ENCODE measurements at places on chromosomes 12 and 14.
A peak's percentile ranks its signal among the peaks of the same experiment; 100 is the strongest.

- DNase-seq: peak; percentile 73
Observed at GRCh38 chr12:52156757-52157565, 34.9 kb downstream of the KRT80 start.

DNA sequence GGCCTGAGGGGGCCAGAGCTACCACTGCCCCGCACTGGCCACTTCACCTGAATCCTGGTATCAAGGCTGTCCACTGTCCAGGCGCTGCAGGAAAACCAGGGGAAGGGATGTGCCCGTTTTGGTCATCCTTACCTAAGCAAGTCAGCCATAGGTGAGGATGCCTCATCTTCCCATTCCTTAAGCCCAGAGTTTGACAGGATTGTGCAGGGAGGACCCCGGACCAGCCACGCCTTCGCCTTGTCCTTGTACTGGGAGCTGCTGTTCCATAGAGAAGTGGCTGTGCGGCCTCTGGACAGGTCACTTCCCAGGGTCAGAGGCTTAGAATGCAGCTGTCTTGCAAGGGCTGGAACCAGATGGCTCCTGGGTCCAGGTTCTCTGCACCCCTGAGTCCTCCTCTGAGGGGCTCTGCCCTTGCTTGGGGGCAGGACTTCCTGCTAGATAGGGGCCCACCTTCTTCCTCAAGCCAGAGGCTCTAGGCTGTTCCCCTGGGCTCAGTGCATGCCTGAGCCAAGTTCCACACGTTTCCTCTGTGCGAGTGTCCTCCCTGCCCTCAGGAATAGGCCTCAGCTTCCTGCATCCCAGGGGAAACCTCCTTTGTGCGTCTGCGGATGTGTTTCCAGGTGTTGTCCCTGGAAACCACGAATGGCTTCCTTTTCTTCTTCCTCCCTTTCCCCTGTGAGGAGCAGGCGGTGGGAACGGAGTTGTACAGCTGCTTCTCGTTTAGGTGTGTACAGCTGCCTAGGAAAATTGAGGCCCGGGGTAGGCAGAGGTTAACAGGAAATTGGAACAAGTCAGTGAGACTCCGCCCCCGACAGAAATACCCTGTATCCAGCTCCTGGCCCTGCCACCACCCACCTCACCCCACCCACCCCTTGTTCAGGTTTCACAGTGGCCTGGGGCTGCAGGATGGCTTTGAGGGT lies 54.3 kb upstream of the RIN3 start:
- no peak for DNase-seq

DNA sequence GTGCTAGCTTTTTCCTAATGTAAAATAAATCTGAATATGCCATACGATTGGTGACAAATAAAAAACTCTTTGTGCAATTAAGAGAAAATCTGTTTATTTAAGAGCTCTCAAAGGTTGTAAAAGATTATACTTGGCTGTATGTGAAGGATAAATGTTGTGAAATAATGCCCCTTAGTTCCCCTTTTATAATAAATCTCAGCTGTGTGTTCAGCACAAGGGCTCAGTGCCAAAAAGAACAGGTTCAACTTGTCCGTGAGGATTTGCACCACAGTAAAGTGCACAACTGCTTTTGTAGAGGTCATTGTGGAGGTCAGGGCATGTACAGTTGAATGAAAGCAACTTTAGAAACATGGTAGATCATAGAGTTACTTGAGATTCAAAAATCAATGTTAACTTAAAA lies 118.6 kb downstream of the TRMT5 start:
- DNase-seq: no peak

GRCh38 chr14:23186913-23187654 lies 3.6 kb upstream of the SLC7A8 start:
- DNase-seq: peak; percentile 45

DNA sequence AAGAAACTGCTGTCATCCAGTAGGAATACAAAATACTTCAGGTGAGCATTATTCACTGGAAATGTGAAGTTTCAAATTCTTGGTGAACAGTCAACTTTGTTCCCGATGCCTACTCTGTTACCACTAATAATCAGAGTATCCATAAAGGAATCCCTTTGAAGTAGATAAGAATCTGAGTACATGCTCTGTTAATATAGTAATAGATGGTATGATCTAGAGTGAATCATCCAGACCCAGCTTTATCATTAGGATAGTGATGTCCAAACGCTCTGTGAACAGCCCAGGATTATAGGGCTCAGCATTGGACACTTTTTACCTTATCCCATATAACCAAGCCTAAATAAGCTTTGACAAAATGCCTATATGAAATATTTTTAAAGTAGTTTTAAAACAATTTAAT lies 33.3 kb downstream of the PPP2R3C start:
- no peak for DNase-seq

GRCh38 chr14:106843951-106844483 lies 1317.6 kb downstream of the TMEM121 start:
- no peak for DNase-seq

DNA sequence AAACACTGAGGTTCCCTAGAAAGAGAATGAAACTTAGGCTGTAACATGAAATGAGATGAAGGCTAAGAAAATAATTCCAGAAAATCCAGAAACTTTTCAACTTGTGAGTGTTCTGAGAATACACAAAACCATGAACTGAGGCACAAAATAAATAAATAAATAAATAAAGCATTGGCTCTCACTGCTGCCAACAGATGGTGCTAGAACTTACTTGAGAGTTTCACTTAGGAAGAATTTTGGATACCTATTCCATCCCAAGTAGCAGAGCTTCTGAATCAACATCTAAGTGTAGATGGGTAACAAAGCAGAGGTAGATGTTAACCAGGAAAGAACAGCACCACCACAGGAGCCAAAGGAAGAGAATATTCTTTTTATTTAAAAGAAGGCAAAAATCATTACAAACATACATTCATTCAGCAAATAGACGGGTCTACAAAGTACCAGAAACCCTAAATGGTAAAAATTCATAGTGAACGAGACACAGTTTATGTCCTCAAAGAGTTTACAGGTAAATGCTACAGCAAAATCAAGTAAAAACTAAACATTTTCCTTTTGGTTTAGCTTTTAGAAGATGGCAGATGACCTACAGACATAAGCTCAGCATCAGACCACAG lies 16.7 kb downstream of the EPS8 start:
- DNase-seq: no peak

GRCh38 chr14:58121530-58122186 lies 30.4 kb downstream of the ARMH4 start:
- no peak for DNase-seq

DNA sequence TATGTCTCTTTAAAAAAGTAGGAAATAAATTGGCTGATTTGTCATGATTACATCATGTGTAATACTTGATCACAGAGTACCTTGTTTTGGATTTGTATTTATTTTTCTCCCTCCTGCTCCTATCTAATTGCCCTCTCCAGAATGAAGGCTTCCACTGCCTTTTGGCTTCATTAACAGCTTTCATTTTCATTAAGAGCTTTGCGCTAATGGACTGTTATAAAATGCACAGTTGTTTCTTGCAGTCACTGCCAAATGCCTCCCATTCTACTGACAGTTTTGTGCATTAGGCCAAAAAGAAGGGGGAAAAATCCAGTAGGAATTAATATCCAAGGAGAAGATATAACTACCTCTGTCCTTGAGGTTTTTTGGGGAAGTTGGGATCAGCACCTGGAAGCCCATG lies 159.2 kb downstream of the NRXN3 start:
- no peak for DNase-seq

DNA sequence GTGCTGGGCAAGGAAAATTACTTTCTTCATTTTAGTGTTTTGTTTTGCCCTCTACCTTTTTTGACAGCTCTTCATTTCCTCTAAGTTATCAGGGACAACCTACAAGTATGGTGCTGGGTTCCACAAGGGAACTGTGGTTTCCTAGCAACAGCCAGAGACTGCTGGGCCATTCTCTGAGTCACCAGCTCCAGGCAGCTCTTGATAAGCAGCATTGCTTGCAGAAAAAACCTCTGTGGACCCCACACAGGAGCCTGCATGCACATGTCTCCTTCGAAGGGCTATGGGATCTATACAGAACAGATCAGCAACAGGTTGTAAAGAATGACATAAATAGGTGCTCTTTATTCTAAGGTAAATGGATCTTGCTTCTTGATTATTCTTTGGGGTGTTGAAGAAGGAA lies 81.0 kb upstream of the CCDC196 start:
- no peak for DNase-seq

- DNase-seq: no peak
Observed at GRCh38 chr14:58821421-58821820, 183.7 kb downstream of the DACT1 start.
